Colonic mucosa (tissue), 4 donors: ENCODE measurements at places on chromosomes 4 and X.

DNA sequence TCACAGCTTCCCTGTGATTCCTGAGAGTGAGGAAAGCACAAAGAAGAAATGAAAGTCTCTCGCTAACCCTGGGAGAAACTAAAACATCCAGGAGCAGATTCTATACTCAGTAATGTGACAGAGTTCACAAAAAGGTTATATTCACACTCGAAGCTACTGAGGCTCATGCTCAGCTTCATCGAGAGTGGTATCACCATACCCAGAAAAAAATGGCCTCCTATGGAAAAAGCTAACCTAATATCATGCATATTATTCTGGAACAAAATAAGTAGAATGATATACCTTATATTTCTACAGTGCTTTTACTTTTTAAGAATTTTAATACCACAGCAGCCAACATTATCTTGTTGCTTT is 13.5 kb upstream of the CDKN2AIP start:
- DNase-seq, result no peak

DNA sequence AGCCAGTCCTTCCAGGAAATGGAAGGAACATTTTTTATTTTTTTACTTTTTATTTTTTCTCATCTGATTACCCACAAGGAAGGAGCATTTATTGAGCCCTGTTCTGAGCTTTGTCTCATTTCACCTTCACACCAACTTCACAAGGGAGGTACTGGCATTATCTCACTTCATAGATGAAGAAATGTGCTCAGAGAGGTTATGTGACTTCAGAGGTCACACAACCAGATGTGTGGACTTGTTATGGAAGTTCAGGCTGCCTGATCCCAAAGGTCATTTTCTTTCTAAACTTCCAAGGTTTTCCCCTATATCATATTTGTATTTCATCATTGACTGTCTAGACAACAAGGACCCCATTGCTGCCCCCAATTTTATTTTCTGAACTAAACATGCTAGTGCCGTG is 160.3 kb downstream of the DCLK2 start:
- DNase-seq, result no peak

DNA sequence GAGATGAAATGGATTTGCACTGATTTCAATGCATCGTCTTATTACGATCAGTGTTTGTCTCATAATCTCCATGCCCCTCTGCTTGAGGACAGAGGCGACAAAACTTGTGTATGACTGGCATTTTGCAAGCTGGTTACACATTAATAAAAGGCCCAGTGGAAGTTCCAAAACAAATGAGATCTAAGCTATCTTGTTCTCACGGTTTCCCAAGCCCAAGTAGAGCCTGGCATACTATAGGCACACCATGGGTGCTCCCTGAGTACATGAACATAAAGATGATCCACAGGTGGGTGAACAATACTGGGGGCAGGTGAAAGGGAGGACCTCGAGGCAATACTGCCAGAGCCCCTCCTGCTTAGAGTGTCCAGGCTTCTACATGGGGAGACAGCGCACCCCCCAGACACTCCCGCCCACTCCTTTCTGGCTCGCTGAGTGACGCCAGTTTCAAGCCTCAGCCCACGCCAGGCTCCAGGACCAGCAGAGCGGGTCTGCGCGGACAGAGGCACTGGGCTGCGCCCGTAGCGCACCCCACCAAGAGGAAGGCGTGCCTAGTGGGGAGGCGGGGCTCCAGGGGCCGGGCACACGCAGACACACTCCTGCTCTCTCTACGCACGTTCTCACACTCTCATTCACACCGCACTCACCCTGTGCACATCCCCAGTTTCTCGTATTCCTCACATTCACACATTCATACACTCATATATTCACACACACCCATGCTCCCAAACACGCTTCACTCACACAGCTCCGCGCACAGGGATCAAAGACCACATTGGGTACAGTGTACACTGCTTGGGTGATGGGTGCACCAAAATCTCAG is 8.9 kb upstream of the GSX2 start:
- peak; percentile 42 for DNase-seq

GRCh38 chr4:4533461-4534169 is 8.2 kb downstream of the STX18 start:
- no peak for DNase-seq

- DNase-seq, result no peak
These were observed 30.6 kb upstream of the RAB40A start for GRCh38 chrX:103549916-103550315.

GRCh38 chrX:149984411-149984810 is 46.1 kb upstream of the EOLA2 start:
- no peak for DNase-seq

DNA sequence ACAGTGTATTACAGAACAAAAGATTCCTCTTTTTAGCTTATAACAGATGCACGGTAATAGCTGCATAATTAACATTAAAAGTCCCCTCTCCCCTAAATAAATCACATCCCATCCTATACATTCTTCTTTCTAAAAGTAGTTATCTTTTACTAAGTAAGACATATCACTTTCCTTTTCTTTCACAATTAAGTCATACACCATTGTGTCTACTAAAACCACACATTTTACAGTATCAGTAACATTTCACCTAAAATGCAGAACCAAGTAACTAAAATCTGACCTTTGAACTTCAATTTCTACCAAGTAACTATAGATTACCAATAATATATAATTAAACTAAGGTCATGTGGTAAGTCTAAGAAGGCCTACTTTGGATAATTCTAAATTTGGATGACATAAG is 14.2 kb downstream of the DHX15 start:
- no peak for DNase-seq

- DNase-seq, result no peak
These were observed 113.8 kb downstream of the ATP10D start for GRCh38 chr4:47598896-47599295.

DNA sequence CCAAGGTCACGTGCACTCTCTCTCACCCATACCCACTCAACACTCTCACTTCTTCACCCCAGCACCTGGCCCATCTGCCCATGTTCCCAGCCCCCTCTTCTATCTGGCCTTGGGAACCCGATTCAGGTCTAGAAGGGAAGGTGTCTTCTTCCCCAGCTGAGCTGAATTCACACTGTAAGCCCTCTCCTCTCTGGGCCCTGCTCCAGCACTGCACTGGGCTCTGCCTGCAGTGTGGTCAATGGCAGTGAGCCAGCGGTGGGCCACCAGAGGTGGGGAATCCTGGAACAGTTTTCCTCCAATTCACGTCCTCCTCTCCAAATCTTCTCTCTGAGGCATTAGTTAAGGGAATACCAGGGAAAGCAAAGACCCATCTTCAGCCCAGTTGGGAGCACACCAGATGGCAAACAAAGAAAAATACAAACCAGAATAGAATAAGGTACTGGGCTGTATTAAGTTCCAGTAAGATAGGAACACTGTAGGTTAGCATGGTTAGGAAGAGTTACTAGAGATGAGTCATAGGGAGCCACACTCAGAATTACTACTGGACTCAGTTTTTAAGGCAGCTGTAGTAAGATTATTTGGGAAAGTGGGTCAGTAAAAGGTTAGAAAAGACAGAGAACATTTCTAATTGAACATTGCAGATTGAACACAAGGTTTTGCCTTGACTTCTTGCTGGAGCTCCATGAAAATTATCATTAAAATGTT is 5.0 kb downstream of the AWAT2 start:
- no peak for DNase-seq

GRCh38 chr4:129232589-129233337 is 136.8 kb downstream of the C4orf33 start:
- no peak for DNase-seq

- DNase-seq, result no peak
These were observed 113.2 kb downstream of the ATP10D start for GRCh38 chr4:47598320-47598719.

DNA sequence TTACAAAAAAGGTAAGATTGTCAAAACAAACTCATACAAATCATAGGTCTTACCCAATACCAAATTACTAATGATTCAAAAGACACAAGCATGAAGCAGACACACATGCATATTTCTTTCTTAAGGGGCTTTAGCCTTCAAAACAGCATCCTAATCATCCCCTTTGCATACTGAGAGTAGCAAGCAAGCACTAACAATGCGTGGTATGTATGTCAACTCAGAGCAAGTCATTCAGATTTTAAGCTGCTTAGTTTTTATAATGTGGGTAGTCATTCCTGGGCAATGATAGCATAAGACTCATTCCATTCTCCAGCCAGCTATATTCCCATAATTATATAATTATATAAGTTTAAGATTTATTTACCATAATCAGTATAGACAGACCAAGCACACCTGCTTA is 219.6 kb downstream of the DKK2 start:
- no peak for DNase-seq

DNA sequence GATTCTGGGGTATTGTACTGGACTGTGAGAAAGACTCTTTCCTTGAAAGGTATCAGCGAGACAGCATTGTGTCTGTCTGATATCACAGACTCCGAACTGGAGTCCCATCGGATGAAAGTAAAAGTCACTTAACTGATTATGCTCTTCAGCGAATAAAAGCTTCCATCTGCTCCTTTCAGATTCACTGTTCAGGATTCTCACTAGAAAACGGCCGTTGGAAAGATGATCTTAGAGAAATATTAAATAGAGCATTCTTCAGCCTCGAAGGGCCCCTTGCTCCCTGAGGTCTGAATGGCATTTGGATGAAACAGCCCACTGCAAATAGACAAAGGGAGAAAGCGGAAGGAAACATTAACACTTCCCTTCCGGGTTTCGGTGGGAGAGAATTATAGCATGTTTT is 416.2 kb upstream of the PRKX start:
- no peak for DNase-seq

DNA sequence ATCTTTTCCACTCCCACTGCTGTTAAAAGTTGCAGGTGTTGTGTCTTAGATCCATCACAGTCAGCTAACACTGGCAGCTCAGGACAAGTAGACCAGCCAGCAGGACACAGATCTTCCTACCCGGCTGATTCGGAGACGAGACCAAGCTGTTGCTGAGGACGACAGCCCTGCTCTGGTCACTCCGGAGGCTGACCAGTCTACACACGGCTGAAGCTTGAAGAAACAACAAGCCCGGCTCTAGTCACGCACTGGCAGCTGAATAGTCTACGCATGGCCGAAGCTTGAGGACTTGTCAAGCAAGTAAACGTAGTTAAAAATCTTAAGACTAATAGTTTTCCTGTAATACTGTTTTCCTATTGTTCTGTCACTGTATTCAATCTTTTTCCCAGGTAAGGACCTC is 1.8 kb downstream of the ACOX3 start:
- no peak for DNase-seq

GRCh38 chr4:146638786-146639505 is at the start of gene POU4F2:
Gene POU4F2 (plus strand): TSS chr4:146638893. CDS start chr4:146639141, 248 bp downstream.
- no peak for DNase-seq

DNA sequence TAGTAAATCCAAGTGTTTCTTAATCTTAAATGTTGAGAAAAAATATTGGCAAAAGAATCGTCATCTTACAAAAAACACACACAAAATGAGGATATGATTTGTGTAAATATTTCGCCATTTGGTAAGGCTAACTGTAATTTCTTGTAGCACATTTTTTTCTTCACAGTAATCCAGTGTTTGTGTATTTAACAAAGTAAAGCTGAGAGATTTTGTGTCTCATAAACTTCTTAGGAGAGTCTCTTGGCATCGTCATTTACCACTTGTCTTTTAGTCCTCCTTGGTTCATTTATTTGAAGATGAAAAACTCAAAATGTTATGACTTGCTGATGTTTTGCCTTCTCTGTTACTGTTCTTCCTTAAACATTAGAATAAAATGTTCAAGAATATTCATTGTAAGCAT is 326.7 kb upstream of the PITX2 start:
- no peak for DNase-seq

DNA sequence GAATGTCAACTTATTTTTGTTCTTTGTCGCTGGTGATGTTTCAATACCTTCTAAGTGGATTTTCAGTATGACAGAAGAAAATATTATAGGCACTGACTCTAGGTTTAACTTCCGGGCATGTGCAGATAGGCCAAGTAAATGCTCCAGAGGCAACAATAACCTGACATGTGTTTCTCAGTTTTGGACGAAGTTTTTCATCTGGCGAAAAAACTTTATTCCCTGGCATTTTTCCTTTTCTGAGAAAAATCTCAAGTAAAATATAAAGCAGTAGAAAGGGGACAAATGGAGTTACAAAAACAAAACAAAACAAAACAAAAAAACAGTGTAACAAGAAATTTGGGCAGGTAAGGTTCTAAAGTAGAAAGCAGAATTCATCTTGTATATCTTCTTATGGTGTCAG is 173.5 kb downstream of the ANTXR2 start:
- DNase-seq, result no peak

- DNase-seq, result no peak
These were observed 53.6 kb downstream of the MBNL3 start for GRCh38 chrX:132435222-132435621.

- no peak for DNase-seq
These were observed 1.0 kb upstream of the ACSL1 start for GRCh38 chr4:184826691-184827270.

DNA sequence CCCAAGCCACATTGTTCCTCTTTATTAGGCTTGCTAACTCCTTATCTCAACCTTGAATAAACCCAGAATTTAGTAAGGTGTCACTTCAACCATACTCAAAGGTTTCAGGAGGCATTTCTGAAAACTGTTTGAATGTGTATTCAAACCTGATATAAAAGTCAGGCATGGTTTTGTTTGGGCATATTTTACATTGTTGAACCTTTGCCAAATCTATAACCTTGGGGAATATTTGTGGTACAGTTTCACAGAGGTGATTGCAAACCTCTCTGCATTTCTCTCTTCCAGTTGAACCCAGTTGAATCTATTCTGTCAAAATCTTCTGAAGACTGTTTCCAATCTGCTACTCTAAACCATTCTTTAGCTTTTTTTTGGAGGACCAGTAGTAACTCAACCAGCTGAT is 409.0 kb downstream of the TECRL start:
- no peak for DNase-seq

DNA sequence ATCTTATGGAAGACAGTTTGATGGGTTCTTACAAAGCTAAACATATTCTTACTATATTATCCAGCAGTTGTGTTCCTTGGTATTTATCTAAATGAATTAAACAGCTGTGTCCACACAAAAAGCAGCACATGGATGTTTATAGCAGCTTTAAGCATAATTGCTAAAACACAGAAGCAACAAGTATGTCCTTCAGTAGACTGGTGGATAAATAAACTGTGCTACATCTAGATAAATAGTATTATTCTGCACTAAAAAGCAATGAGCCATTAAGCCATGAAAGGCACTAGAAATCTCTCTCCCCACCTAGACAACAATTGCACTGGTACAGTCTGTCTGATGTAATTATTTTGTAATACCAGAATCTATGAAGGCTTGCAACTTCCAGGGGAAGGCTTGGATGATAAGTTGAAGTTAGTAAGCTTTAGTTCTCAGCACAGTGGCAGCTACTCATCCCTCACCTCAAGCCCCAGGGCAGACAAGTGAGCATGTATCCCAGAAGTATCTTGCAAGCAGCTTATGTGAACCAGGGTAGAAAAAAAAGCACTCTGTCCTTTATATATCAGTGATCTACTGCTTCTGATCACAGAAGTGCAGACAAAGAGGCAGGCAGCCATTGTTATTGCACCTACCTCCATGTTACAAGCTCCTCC is 36.9 kb downstream of the WDR17 start:
- no peak for DNase-seq

- DNase-seq, result no peak
These were observed 166.0 kb downstream of the ANTXR2 start for GRCh38 chr4:79907001-79907400.

GRCh38 chr4:110860901-110861300 is 238.0 kb upstream of the PITX2 start:
- no peak for DNase-seq
